Fibroblast of lung (primary cell): ENCODE measurements at places on chromosomes 6 and 20.

- DNase-seq = no peak
These were observed 4.9 kb upstream of the UBE2J1 start for GRCh38 chr6:89357390-89357789.

GRCh38 chr6:3421791-3422434, 34.9 kb downstream of the SLC22A23 start:
- peak; percentile 30 for DNase-seq

DNA sequence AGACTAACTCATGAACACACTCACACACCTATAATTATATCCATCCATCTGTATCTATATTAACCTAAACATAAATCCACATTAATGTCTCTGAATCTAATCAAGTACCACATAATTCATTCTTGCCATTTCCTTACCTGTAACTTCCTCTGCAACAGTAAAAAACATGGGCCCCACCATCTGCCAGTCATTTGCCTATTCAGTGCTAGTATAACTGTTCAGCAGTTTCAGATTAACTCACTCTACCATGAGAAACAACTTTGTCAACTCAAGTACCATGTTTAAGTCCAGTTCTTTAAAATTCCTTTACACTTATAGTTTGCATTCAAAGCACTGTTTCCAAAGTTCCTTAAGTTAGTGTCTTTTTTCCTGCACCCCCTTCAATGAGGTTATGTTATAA, 68.8 kb downstream of the LAMP5 start:
- no peak for DNase-seq

- no peak for DNase-seq
These were observed 17.8 kb downstream of the RAB44 start for GRCh38 chr6:36715469-36715868.

GRCh38 chr6:118578617-118579016, 30.5 kb downstream of the PLN start:
- DNase-seq = no peak

GRCh38 chr6:159953091-159953601, 15.7 kb upstream of the IGF2R start:
- DNase-seq = peak; percentile 92

- DNase-seq = no peak
These were observed 20.2 kb downstream of the CDS2 start for GRCh38 chr20:5146871-5147592.

- no peak for DNase-seq
These were observed 3.5 kb upstream of the APOBEC2 start for GRCh38 chr6:41049521-41049920.

DNA sequence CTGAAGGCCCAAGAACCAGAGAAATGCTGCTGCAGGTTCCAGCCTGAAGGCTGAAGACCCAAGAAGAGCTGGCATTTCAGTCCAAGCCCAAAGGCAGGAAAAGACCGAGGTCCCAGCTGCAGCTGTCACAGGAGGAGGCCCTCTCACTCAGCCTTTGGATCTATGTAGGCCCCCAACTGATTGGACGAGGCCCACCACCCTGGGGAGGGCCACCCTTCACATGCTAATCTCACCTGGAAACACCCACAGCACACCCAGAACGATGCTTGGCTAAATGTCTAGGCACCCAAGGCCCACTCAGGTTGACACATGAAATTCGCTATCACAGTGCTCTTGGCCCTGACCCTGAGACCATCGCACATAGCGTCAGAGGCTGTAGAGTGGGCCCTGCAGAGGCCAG, 6.8 kb downstream of the SLCO4A1 start:
- DNase-seq = no peak

- DNase-seq = peak; percentile 25
These were observed 5.2 kb upstream of the BPIFA3 start for GRCh38 chr20:33211817-33212424.

DNA sequence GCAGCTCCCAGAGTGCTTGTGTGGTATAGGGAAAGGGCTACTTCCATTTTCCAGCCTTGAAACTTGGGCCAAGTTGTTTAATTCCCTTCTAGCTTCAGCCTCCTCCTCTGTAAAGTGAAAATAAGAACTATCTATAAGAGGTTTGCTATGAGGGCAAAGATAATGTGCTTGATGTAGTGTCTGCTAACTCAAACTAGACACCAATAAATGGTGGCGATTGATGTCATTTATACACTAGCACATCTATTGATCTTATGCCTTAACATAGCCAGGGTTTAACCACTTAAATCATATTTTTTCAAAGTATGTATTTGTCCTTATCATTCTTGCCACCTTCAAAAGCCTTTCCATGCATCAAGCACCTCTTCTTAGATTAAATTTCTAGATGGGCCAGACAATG, 55.2 kb downstream of the NEDD9 start:
- DNase-seq = no peak

GRCh38 chr6:137568067-137568466, 73.9 kb upstream of the OLIG3 start:
- DNase-seq = no peak

DNA sequence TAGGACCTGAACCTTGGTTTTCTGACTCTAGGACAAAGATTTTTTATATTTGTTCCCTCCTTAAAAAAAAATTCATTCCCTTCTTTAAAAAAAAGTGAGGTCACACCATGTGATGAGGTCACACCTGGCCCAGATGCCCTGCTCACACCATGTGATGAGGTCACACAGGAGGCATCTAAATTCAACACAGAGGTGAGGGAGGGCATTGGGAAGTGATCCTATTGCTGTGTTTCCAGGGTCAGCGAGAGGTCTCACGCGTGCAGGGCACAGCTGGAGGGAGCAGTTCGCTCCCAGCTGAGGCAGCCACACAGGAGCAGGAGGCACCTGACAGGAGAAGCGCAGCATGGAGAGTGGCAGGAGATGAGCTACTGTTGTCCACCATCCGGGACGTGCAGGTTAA, 92.5 kb downstream of the SLC22A23 start:
- no peak for DNase-seq

DNA sequence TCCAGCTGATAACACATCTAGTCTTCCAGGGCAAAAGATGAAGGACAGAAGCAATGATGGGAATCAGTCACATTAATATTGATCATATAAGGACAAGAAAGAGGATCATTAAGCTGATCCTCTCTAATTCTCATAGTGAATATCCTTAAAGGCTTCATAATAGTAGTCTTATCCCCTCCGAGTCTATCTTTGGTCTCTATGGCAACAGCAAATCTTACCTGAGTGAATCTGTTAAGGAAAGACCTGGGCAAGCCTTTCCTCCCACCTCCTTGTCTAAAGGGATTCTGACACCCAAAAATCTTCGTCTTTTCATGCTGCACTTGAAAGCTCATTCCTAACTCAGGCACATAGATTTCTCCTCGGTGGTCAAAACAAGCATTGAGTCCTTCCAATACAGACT, 86.4 kb upstream of the LYRM2 start:
- DNase-seq = no peak

- DNase-seq = peak; percentile 27
These were observed 34.8 kb downstream of the MYLIP start for GRCh38 chr6:16163535-16164300.

GRCh38 chr6:131412960-131413830, 159.8 kb upstream of the ARG1 start:
- no peak for DNase-seq

DNA sequence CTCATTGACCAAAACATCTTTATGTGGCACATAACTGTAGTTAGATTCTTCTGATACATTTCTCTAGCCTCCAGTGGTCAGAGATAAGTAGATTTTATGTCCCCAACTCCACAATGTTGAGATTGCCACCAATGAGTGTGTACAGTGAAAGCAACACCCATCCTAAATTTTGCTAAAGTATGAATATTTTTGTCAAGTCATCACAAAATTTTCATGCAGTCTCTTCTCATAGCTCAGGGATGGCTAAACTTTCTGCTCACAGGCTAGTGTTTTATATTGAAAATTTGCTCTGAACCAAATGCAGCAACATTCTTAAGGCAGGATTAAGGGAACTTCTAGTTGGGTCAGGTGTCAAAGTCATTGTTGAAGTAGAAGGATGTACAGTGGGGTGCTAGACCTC, 203.6 kb downstream of the NKAIN2 start:
- no peak for DNase-seq

DNA sequence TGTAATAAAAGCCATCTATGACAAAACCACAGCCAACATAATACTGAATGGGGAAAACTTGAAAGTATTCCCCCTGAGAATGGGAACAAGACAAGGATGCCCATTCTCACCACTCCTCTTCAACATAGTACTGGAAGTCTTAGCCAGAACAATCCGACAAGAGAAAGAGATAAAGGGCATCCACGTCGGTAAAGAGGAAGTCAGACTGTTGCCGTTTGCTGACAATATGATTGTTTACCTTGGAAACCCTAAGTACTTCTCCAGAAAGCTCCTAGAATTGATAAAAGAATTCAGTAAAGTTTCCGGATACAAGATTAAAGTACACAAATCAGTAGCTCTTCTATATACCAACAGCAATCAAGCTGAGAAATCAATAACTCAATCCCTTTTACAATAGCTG, 14.0 kb upstream of the RUNX2 start:
- no peak for DNase-seq

GRCh38 chr20:56875052-56875659, 246.1 kb downstream of the TFAP2C start:
- DNase-seq = peak; percentile 75

GRCh38 chr6:126381498-126381897, 41.6 kb downstream of the CENPW start:
- no peak for DNase-seq

GRCh38 chr6:156880913-156881312, 103.7 kb downstream of the ARID1B start:
- DNase-seq = no peak

DNA sequence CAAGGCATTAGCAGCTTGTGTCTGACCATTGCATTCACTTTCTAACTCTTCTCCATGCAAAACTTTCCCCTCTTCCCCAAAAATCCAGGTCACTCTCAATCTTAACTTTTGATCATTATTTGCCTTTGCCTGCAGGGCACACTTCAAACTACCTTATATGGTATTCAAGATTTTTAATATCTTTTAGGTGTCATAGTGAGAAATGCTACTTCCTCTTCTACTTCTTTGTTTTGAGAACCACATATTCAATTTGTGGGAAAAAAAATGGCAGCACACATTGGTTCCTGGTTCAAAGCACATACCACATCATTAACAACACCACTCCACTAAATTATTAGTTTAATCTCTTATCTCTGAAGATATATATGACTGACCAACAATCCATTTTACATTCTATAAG, 1267.0 kb upstream of the CITED2 start:
- DNase-seq = no peak

DNA sequence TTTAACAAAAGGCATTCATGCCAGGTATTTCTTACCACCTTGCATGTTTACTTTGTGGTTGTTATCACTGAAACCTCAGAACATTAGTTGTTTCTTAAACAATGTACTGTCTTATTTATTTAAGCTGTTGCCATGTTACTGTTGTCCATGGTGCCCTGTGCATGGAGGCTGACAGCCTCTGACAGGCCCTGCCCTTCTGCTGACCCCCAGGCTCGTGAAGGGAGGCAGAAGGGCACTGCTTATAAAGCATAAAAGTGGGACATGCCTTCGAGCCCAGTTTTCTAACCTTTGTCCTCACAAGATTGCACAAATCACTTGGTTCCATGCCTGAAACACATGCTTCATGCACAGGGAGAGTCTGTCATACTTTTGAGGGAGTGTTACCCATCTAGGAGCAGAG, 46.7 kb upstream of the CLIC5 start:
- DNase-seq = peak; percentile 15

- DNase-seq = no peak
These were observed 17.4 kb upstream of the SYNDIG1 start for GRCh38 chr20:24452016-24452415.

DNA sequence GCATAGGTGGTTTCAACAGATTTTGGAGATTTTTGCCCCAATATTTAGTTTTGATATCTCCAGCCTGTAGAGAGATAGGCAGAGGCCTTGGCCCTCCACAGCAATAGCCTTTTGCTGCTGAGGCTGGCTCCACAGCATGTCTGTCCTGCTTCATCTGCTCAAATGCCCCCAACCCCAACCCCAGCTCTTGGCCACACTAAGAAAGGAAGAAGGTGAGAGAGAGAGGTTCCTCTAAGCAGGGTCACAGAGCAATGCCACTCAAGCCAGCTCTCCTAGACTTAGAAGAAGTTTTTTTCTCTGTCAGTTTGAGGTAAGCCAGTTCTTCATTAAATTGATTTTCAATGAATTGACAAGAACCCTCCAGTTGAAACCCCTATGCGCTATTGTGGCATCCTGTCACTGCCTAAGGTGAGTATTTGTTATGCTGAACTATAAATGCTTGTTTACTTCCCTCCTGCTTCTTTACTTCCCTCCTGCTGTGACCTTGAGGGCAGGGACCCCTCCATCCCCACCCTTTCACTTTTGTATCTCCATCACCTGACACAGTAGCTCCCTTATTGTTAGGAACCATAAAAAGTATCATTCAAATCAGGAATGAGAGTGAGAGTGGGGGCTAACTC, 366.2 kb upstream of the CNR1 start:
- DNase-seq = no peak

GRCh38 chr6:150485161-150485958, 114.3 kb upstream of the PLEKHG1 start:
- DNase-seq = no peak

GRCh38 chr6:42260972-42261371, 43.3 kb upstream of the MRPS10 start:
- peak; percentile 19 for DNase-seq

DNA sequence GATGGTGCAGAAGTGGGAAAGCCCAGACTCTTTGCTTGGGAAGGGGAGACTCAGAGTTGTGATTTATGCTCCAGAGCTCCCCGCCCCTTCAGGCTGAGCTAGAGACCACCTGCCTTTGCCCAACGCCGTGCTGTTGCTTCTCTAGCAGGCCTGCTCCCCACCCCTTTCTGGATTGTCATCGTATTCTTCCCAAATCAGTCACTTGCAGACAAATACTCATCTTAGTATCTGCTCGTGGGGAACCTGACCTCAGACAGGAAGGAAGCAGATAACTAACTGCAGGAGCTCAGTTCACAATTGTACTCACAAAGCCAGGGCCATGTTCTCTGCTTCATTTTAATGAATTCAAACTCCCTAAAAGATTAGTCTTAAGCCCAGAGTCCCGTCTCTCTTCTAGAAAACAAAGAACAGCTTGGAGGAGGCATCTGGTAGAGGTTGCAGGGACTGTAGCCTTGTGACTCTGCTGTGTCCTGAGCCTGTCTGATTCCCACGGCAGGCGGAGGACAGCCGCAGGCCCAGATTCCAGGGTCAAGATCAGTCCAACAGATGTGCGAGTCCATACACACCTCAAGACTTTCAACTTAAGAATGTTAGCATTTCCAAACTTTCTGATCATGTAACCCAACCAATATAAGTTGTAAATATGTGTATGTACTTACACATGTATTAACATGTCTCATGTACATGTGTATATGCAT, 57.2 kb upstream of the GGTLC1 start:
- no peak for DNase-seq

DNA sequence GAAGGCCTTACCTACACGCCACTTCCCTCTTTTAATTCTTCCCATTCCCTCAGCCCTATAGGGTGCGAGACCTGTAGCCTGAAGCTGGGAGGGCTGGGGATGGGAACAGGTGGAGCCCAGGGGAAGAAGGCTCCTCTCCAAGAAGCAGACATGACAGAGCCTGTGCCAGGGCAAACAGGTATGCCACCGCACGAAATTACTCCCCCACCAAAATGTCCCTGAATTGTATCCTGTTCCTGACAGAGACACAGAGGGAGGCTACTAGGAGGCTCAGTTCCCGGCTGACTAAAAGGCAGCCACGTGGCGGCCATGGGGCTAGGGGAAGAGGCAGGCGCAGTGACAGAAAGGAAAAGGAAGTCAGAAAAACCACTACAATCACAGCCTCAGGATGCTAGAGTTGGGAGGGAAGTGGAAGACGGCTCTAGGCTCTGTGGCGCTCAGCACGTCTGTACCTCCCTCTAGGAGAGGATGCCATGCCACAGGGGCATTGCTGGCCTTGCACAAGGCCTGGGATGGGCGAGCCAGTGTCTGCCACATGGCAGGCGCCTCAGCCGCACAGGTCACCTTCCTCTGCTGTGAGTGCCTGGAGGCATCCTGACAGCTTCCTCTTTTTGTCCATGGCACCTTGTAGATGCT, 27.7 kb downstream of the TFEB start:
- DNase-seq = no peak
